ENCODE measurements at places on chromosomes 5 and 9. TPM values are rescaled to one million over a fixed set of nuclear protein-coding genes. Genes with fewer than 3 reads are reported as not detected.

CCDC107 gene
- 48.4 TPM for total RNA-seq

ZFYVE16 gene
- 29.6 TPM for total RNA-seq

OBP2B gene
- not detected for total RNA-seq

CAVIN4 gene
- total RNA-seq: 66.6 TPM

IL5 gene
- total RNA-seq: not detected

EMB gene
- total RNA-seq: 15.9 TPM

SPINK6 gene
- total RNA-seq: not detected

PCDHGB2 gene
- total RNA-seq: 9.2 TPM
